ENCODE measurements at places on chromosomes 2 and 18. TPM values are rescaled to one million over a fixed set of nuclear protein-coding genes. Genes with fewer than 3 reads are reported as not detected.

DNA sequence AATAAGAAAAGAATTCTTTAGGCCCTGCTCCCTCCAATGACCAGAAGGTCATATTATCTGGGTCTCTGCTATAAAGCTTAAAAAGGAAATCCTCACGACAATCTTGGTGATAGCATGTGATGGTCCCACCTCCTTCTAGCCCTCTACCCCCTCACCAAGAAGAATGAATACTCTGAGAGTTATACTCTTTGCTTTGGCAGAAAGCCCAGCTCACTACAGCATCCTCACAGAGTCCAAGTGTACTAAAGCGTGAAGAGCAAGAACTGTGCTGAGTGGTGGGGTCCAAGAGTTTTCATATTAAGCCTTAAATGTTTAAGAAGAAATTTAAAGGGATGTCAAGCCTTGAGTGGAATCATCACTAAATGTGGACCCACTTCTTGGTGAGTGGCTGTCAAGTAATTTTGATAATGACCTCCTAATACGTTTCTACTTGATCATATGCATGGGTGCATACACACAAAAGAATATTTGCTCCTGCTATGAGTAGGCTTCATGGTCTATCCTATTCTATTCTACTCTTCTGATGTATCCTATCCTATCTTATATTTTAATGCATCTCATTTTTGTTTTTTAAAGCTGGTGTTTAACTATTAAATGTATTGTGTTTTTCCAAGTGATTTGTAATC is 16.5 kb upstream of the SERPINB7 start:
- no peak for DNase-seq
- H3K27me3 ChIP-seq, result no peaks in the 10 kb centered on the region
- no peak overlapping the region for H3K27ac ChIP-seq
- H3K4me1 ChIP-seq, result no peaks in the 10 kb centered on the region

Gene RAB10
- 95.1 TPM for total RNA-seq

Gene DSG2
- 3.6 TPM for total RNA-seq

DNA sequence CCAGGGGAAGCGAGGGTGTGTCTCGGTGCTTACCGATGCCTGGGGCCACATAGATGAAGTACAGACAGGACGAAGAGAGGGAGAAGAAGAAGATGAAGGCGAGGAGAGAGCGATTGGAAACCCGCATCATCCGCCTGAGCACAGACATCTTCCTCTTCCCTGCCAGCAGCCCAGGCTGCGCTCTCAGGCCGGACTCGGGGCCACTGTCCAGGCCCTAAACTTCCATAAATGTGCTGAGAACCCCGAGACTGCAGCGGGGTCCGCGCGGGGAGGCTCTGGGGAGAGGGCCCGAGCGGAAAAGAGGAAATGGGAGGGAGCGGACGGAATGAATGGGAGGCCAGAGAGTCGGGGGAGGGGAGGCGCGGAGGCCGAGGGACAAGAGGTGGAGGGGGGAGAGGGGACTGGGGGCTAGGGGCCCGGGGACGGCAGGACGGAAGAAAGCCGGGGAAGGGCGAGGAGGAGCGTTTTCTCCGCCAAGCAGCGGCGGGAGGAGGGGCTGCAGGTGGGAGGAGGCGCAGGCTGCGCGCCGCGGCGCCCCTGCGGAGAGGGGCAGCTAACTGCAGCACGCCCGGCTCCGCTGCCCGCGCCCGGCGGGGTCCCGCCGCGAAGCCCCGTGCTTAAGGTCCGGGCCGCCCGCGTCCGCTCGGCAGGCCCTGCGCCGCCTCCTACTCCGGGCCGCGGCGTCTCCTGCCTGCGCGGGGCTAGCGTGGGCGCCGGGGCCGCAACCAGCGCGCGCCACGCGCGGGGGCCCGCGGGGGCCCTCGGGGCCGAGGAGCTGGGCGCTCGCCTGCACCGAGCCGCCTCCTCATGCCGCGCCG is at the start of gene B4GALT6:
TSS of gene B4GALT6 (minus strand) at position 303 of the 818 bp plus-strand sequence. CDS start at position 148, 155 bp downstream.
- no peaks in the 10 kb centered on the region for H3K36me3 ChIP-seq
- H3K27ac ChIP-seq, result peak within 1 kb of the TSS; percentile 79
- DNase-seq, result no peak
- H3K4me3 ChIP-seq, result peak within 1 kb of the TSS; percentile 44
- no peaks in the 10 kb centered on the region for H3K27me3 ChIP-seq

GRCh38 chr2:23867449-23867848 is 59.5 kb downstream of the ATAD2B start:
- H3K4me3 ChIP-seq, result no peak overlapping the region
- peaks cover 4% of the 10 kb centered on the region for H3K36me3 ChIP-seq
- no peak for DNase-seq
- H3K27me3 ChIP-seq, result no peaks in the 10 kb centered on the region

DNA sequence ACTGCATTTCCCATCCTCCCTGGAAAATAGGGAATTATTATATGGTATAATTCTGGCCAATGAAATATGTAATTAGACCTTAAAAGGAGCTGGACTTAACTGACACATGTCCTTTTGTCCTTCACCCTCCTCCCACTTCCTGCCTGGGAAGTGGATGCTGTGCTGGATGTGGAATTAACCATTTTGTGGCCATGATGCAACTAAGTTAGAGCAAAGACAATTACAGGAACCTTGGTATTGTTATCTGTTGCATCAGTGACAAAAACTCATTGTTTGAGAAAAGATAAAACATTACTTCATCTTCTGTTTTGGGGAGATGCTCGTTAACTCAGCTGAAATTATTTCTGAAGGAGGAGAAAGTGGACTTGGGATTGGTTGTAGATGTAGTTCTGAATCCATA is 227.7 kb upstream of the BOD1L2 start:
- no peaks in the 10 kb centered on the region for H3K36me3 ChIP-seq
- no peak overlapping the region for H3K27ac ChIP-seq
- no peak for DNase-seq
- H3K4me3 ChIP-seq, result no peak overlapping the region
- no peaks in the 10 kb centered on the region for H3K27me3 ChIP-seq
- no peaks in the 10 kb centered on the region for H3K4me1 ChIP-seq

Gene C2orf72
- 2.2 TPM for total RNA-seq

DNA sequence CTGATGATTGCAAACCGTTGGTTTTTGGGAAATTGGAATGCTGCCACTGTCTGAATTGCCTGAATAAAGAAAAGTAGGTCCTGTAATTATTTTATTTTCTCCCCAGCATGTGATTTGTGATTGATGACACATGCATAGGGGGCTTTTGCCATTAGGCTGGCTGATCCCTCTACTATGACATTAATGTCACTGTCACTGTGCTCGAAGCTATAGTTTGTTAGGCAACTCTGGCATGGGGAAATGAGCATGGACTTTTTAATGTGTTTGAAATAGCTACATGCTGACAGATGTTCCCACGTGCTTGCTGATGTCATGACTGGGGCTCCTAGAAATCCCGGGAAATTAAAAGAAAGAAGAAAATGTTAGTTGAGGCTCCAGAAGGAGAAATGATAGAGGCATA is 99.1 kb downstream of the HRH4 start:
- no peak overlapping the region for H3K27ac ChIP-seq
- H3K4me3 ChIP-seq, result no peak overlapping the region
- no peaks in the 10 kb centered on the region for H3K36me3 ChIP-seq
- DNase-seq, result no peak
- H3K27me3 ChIP-seq, result no peaks in the 10 kb centered on the region

GRCh38 chr2:96397756-96398530 is 62.4 kb downstream of the NCAPH start:
- no peak overlapping the region for H3K27ac ChIP-seq
- no peak overlapping the region for H3K4me3 ChIP-seq
- H3K4me1 ChIP-seq, result no peaks in the 10 kb centered on the region

GRCh38 chr18:36499938-36500337 is 202.4 kb downstream of the FHOD3 start:
- H3K4me1 ChIP-seq, result no peaks in the 10 kb centered on the region
- no peaks in the 10 kb centered on the region for H3K36me3 ChIP-seq
- H3K4me3 ChIP-seq, result no peak overlapping the region
- H3K27ac ChIP-seq, result no peak overlapping the region

- H3K27ac ChIP-seq, result no peak overlapping the region
- H3K27me3 ChIP-seq, result no peaks in the 10 kb centered on the region
- H3K4me3 ChIP-seq, result no peak overlapping the region
- no peaks in the 10 kb centered on the region for H3K36me3 ChIP-seq
- H3K4me1 ChIP-seq, result peaks cover 22% of the 10 kb centered on the region
Observed at GRCh38 chr2:197075754-197076337, 149.3 kb upstream of the PGAP1 start.

DNA sequence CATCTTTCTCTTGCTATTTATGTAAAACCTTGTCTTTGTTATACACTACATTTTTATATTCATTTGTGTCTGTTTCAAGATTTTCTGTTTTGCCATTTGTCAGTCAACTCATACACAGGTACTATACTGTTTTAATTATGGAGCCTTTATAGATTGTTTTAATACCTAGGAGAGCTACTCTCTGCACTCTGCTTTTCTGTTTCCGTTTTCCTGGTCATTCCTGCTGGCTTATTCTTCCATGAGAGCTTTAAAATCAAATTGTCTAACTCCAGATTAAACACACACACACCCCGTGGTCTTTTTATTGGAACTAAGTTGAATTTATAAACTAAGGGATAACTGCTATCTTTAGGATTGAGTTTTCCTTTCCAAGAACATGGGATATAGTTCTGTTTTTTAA is 161.2 kb downstream of the RTN4 start:
- H3K36me3 ChIP-seq, result no peaks in the 10 kb centered on the region
- H3K27ac ChIP-seq, result no peak overlapping the region
- no peak for DNase-seq
- no peaks in the 10 kb centered on the region for H3K27me3 ChIP-seq

Gene ANKRD62
- not detected for total RNA-seq

GRCh38 chr2:155653176-155653575 is 679.3 kb downstream of the NR4A2 start:
- no peaks in the 10 kb centered on the region for H3K36me3 ChIP-seq
- H3K27me3 ChIP-seq, result no peaks in the 10 kb centered on the region
- H3K4me1 ChIP-seq, result no peaks in the 10 kb centered on the region
- no peak overlapping the region for H3K27ac ChIP-seq
- DNase-seq, result no peak

DNA sequence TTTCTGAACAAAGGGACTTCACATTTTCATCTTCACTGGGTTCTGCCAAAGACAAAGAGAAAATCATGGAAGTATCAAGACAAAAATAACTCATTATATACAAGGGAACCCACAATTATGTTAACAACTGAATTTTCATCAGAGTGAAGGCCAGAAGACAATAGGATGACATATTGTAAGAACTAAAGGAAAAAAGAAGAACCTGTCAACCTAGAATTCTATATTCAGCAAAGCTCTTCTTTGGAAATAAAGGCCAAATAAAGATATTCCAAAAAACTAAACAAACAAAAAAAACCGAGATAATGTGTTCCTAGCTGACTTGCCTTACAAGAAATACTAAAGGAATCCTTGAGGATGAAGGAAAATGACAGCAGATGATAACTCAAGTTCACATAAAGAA is 10.3 kb upstream of the ZCCHC2 start:
- no peaks in the 10 kb centered on the region for H3K27me3 ChIP-seq
- no peaks in the 10 kb centered on the region for H3K4me1 ChIP-seq
- H3K27ac ChIP-seq, result no peak overlapping the region
- no peak for DNase-seq
- no peak overlapping the region for H3K4me3 ChIP-seq
- H3K36me3 ChIP-seq, result no peaks in the 10 kb centered on the region

DNA sequence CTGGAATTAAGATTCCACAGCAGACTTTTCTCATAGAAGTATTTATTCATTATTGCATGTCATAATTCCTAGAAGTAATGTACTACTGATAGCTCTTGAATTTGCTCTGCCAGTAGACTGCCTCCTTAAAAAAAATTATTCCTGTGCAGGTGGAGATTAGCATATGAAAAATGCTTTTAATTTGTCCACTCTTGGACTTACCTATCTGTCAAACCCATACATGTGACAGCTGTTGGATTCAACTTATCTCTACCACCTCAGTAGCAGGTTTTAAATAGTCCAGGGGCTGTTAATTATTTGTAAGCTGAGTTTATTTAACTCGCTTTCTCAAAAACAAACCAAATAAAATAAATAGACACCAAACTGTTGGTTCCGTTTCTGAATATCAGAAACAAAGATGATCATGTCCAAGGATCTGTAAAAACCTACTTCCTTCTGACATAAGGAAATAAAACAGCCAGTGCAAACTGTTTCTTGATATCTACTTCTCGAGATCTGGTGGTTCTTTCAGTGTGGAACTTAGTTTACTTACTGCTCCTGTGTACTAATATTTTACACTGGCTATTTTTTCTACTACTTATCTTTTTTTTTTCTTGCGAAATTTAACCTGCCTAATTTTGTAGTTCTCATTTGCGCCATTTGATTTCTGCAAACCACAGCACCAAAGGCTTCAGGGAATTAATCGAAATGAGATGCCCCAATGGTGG is 44.2 kb downstream of the ZEB2 start:
- DNase-seq, result no peak
- H3K27me3 ChIP-seq, result no peaks in the 10 kb centered on the region
- H3K36me3 ChIP-seq, result no peaks in the 10 kb centered on the region
- no peak overlapping the region for H3K27ac ChIP-seq
- H3K4me3 ChIP-seq, result no peak overlapping the region
- no peaks in the 10 kb centered on the region for H3K4me1 ChIP-seq

DNA sequence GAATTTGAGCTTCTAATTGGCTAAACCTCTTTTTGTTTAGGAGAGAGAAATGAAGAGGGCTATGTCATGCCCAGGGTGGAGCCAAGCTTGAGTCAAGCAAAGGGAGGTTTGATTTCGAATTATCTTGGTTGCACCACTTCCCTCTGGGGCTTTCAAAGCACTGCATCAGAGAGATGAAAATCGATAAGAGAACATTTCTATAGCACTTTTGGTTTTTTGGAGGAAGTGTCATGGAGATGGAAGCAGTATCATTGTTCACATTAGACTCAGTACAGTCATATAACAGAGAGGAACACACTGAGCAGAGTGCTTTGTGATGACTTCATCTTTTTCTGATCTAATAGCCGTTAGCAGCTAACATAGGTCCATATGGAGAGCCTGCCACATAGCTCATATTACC is 120.3 kb upstream of the UXS1 start:
- H3K27me3 ChIP-seq, result no peaks in the 10 kb centered on the region
- H3K27ac ChIP-seq, result no peak overlapping the region
- no peak for DNase-seq
- H3K36me3 ChIP-seq, result no peaks in the 10 kb centered on the region

Gene ALPI
- total RNA-seq, result not detected

- no peak overlapping the region for H3K4me3 ChIP-seq
- no peak for DNase-seq
- H3K36me3 ChIP-seq, result no peaks in the 10 kb centered on the region
- peaks cover 9% of the 10 kb centered on the region for H3K27me3 ChIP-seq
- no peaks in the 10 kb centered on the region for H3K4me1 ChIP-seq
- no peak overlapping the region for H3K27ac ChIP-seq
Observed at GRCh38 chr2:120463527-120463926, 117.6 kb downstream of the INHBB start.

- H3K4me1 ChIP-seq, result no peaks in the 10 kb centered on the region
- H3K36me3 ChIP-seq, result no peaks in the 10 kb centered on the region
- no peaks in the 10 kb centered on the region for H3K27me3 ChIP-seq
- no peak for DNase-seq
Observed at GRCh38 chr18:73514449-73514848, 633.2 kb downstream of the FBXO15 start.

Gene ZRANB3
- 7.2 TPM for total RNA-seq

DNA sequence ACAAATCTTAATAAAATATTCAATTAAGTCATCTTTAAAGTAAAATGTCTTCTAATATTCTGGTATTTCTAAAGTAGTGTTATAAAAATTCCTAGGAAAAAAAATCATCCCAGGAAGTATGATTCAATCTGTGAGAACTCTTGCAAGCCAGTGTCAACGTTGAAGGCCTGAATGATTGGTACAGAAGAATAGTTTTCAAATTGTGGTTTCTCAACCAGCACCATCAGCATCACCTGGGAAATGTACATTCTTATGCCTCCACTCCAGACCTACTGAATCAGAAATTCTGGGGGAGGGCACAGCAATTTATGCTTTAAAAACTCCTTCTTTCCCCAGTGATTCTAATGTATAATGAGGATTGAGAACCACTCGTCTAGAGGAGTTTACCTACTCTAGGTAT is 62.3 kb upstream of the C2orf15 start:
- no peaks in the 10 kb centered on the region for H3K4me1 ChIP-seq
- H3K27me3 ChIP-seq, result no peaks in the 10 kb centered on the region
- H3K27ac ChIP-seq, result no peak overlapping the region

All from sigmoid colon (tissue), 7 donors.